Stimulated activated CD4-positive, alpha-beta T cell treated with anti-CD3 and anti-CD28 coated beads, Interleukin-15, amount 100 ng/mL, for 1 hour (primary cell): ENCODE measurements at places on chromosomes 3 and 15.
A peak's percentile ranks its signal among the peaks of the same experiment; 100 is the strongest.

- DNase-seq: no peak
Observed at GRCh38 chr3:123015596-123015995, 12.0 kb downstream of the SEMA5B start.

- no peak for DNase-seq
Observed at GRCh38 chr3:41715376-41715775, 246.5 kb downstream of the ULK4 start.

DNA sequence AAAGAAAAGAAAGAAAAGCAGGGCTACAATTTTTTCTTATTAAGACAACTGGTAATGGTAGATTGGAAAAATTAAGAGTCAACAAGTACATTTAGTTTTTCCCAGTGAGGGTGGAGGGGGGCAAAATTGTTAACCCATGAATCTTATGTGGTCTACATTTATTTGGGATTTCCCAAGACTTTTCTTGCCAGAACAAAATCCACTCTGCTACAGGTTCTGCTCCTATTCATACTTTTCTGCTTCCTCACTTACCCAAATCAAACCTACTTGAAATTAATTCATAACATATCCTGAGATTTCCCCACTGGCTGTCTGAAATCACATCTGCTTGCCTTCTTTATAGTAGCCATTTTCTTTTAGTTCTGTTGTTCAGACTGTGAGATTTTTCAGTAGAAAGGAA lies 41.1 kb downstream of the VGLL3 start:
- DNase-seq: no peak

- DNase-seq: no peak
Observed at GRCh38 chr15:45812200-45812599, 177.4 kb downstream of the SQOR start.

DNA sequence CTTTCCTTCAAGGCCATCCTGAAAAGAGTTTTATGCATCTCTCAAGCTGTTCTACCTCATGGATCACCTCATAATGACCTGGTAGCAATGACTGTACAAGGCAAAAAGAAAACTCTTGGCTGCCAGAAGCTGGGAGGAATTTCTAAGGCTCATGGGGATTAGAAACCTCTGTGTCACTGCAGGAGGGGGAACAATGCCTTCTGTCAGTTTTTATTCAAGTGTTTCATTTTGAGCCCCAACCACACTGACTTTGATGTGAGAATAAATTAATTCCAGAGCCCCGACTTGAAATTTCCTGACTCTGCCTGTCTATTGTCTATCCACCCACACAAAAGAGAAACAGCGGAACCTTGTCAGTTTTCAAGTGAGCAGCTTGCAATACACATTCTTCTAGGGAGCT lies 58.7 kb upstream of the MRPL3 start:
- DNase-seq: no peak

GRCh38 chr3:151604891-151605290 lies 128.8 kb upstream of the AADACL2 start:
- DNase-seq: no peak

GRCh38 chr15:74438721-74439316 lies 5.1 kb upstream of the SEMA7A start:
- peak; percentile 70 for DNase-seq

- no peak for DNase-seq
Observed at GRCh38 chr15:79595306-79595705, 163.2 kb downstream of the MINAR1 start.

GRCh38 chr3:10432156-10432845 lies 73.1 kb downstream of the ATP2B2 start:
- DNase-seq: no peak

DNA sequence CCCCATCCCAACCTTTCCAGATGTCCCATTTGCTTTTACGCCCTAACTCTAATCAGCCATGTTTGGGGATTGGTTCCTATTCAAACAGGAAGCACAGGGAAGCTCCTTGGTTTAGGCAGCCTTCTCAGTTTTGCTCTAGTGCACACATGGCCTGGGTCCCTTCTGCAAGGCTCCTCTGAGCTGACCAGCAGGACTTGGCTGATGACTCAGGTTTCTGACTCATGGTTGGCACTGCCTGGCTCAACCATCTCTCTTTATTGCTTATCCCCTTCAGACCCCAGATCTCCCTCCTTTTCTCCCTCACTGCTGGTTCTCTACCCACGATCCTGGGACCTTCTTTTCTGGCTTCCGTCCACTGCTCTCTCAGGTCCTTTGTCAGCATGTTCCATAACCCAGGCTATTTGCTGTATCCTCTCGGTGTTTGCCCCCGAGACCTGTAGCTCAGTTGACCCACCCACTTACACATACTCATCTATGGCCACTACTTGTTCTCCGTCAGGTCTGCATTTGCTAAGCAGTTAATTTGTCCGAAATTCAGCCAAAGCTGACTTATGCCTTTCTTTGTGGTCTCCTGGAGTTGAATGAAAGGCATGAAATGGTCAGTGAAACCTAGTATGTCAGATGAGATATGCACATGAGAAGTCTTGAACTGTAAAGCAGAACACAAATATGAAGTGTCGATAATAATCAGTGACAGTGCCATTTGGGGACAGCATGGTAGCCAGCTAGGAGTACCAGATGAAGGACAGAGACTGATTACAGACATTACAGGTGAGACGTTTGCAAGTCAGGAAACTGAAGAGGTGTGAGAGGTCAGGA lies 323.5 kb upstream of the ROPN1 start:
- DNase-seq: no peak

DNA sequence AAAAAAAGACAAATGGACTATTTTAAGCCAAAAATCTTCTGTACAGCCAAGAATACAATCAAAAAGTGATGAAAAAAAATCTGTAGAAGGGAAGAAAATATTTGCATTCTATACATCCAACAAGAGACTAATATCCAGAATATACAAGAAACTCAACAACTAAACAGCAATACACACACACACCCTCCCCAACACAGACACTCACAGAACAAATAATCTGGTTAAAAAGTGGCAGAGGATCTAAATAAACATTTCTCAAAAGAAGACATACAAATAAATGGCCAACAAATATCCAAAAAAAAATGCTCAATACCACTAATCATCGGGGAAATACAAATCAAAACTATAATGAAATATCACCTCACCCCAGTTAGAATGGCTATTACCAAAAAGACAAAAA lies 209.0 kb upstream of the ZNF385D start:
- no peak for DNase-seq

DNA sequence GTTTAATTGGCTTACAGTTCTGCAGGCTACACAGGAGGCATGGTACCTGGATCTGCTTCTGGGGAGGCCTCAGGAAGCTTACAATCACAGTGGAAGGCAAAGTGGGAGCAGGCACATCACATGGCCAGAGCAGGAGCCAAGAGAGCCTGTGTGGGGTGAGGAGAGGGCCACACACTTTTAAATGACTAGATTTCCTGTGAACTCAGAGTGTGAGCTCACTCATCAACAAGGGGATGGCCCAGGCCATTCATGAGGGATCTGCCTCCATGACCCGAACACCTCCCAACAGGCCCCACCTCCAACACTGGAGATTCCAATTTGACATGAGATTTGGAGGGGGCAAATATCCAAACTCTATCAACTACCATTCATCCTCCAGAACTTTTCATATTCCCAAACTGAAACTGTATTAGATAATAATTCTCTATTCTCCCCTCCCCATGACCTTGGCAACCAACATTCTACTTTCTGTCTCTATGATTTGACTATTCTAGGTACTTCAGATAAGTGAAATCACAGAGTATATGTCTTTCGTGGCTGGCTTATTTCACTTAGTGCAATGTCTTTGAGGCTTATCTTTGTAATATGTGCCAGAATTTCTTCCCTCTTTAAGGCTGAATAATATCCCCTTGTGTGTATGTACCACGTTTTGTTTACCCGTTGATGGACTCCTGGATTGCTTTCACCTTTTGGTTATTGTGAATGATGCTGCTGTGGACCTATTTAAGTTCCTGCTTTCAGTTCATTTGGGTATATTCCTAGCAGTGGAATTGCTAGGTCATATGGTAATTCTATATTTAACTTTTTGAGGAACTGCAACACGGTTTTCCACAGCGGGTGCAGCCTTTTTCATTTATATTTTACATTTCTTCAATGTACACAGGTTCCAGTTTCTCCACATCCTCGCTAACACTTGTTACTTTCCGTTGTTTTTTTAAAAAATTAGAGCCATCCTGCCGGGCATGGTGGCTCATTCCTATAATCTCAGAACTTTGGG lies 43.8 kb downstream of the TKT start:
- DNase-seq: no peak

DNA sequence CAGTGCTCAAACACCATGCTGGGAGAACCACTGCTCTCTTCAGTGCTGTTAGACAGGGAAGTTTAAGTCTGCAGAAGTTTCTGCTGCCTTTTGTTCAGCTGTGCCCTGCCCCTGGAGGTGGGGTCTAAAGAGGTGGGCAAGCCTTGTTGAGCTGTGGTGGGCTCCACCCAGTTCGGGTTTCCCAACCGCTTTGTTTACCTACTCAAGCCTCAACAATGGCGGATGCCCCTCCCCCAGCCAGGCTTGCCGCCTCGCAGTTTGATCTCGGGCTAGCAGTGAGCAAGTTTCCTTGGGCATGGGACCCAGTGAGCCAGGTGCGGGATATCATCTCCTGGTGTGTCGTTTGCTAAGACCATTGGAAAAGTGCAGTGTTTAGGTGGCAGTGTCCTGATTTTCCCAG lies 670.2 kb upstream of the ALCAM start:
- no peak for DNase-seq

GRCh38 chr3:61518590-61518989 lies 42.8 kb upstream of the PTPRG start:
- DNase-seq: no peak

- no peak for DNase-seq
Observed at GRCh38 chr3:80391573-80391972, 623.8 kb upstream of the ROBO1 start.

DNA sequence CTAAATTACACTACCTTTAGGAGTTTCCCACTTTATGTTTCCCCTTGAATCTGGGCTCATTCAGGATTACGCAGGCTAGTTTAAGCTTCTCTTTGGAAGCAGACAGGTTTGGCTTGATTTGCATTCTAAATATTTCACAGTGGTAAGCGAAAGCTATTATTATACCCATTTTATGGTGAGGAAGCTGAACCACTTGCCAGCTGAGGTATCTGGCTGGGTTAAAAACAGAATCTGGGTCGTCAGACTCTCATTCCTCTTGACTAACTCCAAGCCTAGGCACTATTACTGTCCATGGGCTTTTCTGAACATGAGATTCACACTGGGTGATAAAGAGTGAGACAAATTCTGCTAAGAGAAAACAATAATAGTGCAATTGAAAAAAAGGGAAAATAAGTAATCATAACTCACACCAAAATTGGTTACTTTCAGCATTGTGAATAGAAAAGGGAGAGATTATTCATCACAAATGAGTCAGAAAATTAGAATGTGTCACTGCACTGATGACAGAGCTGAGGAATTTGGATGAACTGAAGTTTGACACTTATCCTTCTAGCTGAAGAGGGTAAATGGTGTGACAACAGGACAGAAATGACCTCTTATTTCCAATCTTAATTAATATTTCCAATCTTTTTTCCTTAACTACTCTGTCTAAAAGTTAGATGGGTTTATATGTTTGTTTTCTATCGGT lies 211.3 kb downstream of the TIGIT start:
- no peak for DNase-seq

DNA sequence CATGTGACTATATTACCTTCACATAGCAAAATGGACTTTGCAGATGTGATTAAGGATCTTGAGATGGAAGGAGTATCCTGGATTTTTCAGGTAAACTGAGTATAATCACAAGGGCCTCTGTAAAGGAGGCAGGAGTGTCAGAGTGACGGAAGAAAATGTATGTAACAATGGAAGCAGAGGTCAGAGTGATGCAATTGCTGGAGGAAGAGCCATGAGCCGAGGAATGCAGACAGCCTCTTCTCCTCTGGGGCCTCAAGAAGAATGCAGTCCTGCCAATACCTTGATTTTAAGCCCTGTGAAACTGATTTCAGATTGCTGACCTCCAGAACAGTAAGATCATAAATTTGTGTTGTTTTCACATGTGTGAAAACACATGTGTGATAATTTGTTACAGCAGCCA lies 15.1 kb downstream of the HEMK1 start:
- DNase-seq: no peak
